ENCODE measurements at places on chromosomes 2 and 18.

DNA sequence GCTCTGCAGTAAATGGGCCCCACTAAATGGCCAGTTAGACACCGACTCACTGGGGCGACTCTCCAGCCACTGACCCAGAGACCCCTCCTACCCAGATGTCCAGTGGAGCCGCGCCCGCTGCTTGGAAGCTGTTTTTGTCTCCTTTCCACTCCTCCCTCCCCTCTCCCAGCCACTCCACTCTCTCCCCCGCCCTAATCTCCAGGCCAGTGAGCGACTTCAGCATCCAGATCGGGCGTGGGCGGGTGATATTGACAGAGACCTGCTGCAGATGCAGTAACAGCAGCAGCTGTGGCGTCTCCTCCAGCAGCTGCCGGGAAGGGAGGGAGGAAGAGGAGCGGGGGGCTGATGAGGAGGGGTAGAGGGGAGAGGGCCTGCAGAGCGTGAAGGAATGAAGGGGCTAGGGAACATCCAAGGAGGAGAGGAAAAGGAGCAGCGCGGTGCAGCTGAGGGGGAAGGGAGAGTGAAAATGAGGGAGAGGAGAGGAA is at the start of gene SCN7A:
TSS of gene SCN7A (minus strand) at position 110 of the 485 bp plus-strand sequence. CDS start 16,553 bp downstream, outside the sequence.
- DNase-seq, result peak; percentile 74

DNA sequence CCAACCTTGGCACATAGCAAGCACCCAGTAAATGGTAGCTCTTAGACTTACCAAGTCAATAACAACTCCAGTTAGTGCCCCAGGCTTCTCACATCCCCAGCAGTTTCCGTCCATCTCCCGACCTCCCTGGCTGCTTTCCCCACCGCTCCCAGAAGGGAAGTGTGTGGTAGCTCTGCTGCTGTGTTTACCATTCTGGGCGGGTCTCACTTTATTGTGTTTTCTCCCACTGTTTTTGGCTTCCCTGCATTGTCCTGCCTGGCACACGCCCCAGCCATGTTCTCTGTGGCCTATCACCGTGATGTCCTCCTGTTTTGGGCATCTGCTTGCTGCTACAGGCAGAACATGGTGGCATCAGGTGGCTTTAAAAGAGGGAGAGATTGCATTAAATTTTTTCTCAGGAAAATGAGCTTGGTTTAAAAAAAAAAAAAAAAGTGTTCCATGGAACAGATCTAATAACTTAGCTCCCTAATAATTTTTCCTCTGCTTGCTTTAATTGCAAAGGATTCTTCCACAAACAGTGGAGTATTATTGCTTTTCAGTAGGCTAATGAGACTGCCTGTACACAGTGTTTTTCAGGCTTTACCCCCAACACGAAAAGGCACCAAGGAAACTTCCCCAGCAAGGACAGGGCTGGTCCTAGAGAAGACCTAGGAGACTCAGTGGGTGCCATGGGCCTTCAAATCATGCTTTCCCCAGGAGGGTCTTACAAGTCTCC is 8.0 kb upstream of the COX7A2L start:
- no peak for DNase-seq

GRCh38 chr2:138012082-138012481 is 47.8 kb downstream of the HNMT start:
- no peak for DNase-seq

GRCh38 chr2:105371156-105371555 is 27.7 kb downstream of the FHL2 start:
- no peak for DNase-seq

DNA sequence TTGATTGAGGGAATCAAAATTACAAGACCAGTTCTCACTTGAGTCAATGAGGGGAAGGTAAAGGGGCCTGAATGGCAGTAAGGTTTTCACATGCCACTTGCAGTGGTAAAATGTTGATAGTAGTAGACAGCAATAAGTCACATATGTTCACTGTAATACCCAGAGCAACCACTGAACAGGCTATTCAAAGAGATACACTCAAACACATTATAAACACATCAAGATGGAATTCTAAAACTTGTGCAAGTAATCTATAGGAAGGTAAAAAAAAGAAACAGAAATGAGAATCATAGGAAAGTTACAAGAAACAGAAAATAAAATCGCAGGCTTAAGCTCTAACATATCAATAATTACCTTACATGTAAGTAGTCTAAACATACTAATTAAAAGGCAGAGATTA is 86.6 kb upstream of the AFF3 start:
- DNase-seq, result no peak

DNA sequence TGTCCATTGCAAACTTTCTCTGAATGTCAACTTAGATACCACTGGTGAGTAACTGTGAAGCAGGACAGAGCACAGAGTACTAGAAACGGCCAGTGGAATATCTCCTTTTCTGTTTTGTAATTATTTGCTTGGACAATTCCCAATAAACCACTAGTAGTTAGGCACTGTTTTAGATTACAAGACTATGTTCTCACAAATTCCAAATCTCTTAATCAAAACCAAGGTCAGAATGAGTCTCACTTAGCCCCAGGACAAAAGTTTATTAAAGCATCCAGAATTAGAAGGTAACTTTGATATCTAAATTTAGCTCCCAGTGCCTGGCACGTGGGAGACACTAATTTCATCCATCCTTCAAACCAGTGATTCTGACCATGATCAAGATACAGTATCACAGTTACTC is 89.0 kb downstream of the ZNF521 start:
- DNase-seq, result peak; percentile 71

DNA sequence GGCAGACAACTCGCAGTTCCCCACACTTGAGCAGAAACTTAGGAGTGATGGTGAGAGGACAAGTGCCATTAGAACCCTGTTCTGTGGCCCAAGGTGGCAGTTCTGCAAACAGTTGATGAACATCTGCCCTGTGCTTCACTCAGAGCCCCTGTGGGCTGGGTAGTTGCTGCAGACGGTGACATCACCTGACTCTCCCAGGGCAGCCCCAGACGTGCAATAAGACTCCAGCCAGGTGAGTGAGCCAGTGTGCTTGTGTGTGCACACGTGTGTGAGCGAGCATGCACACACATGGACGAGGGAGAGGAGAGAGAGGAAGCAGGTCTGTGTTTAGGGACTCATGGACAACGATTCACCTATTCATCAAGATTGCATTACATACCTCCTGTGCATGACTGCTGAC is 136.0 kb upstream of the GLI2 start:
- DNase-seq, result no peak

- no peak for DNase-seq
Measured at GRCh38 chr18:52349498-52349897, 9.5 kb downstream of the DCC start.

DNA sequence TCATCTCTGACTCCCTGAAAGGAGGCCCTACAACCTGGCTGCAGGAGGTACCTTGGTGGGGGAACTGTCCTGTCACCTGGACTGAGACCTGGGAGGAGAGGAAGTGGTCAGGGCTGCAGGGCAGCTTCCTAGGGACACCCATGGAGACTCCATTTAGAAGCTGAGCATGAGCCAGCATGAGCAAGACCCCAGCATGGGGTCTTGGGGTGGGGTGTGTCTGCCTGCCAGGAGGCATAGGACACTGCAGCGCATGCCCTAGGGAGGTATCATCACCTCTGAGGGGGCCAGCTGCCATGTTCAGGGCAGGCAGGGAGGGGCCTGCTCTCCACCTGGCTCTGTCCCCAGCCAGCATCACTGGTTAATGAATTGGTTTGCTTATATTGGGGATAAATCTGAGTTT is 249.7 kb downstream of the CELF4 start:
- DNase-seq, result no peak
